ENCODE measurements at places on chromosomes 12 and 14.

DNA sequence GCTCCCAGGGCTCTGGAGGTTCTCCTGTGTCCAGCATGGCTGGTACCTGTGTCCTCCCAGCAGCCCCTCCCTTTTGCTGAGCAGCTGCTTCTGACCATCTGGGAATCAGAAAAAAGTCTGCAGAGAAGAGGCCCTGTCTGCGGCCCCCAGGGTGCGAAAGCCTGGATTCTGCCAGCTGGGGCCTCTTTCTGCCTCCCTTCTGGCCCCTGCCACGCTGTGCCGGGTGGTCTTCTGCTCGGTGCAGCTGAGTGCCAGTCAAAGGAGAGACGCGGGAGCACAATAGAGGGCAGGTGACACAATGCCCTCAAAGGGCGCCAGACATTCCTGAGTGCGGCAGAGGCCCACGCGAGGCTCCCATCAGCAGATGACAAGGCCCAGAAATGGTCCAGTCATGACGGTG, 12.6 kb downstream of the BTBD6 start:
- H3K27me3 ChIP-seq = no peaks in the 10 kb centered on the region
- H3K27ac ChIP-seq = no peak overlapping the region
- no peak overlapping the region for H3K4me3 ChIP-seq
- H3K36me3 ChIP-seq = no peaks in the 10 kb centered on the region

GRCh38 chr12:88836156-88836555, 255.9 kb upstream of the KITLG start:
- no peak for DNase-seq
- no peaks in the 10 kb centered on the region for H3K36me3 ChIP-seq
- no peak overlapping the region for H3K4me3 ChIP-seq

DNA sequence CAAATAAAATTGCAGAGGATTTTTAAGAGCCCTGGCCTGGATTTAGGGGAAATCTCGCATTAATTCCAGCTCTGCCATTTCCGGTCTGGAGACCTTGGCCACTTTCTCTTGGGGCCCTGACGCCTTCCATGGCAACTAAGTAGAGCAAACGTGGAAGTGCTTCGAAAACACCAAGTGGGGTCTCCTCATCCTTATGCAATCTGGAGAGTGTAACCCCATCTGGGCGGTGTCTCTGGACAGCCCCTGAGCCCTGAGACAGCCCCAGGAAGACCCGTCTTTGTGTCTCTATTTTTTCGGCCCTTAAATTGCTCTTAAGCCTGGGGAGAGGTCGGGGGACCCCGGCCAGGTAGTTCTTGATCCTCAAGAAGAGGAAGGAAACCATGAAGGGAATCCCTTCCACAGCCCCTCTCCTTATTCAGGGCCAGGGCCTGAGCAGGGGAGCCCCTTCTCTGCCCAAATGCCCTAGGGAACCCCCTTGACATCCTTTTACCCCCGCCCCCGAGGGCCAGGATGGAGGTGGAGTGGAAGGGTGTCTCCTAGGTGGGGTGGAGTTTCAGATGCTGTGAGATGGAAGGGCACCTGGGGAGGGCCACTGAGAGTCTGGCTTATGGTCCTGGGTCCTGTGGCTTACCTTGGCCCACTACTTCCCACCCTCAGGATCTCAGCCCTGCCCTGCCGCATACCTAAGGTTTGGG, 17.6 kb upstream of the NR4A1 start:
- peaks cover 7% of the 10 kb centered on the region for H3K4me1 ChIP-seq
- H3K27ac ChIP-seq = peak overlapping the region; percentile 80
- peak; percentile 32 for DNase-seq
- no peaks in the 10 kb centered on the region for H3K27me3 ChIP-seq

- H3K27me3 ChIP-seq = no peaks in the 10 kb centered on the region
- no peak for DNase-seq
- no peaks in the 10 kb centered on the region for H3K4me1 ChIP-seq
- H3K36me3 ChIP-seq = no peaks in the 10 kb centered on the region
- H3K27ac ChIP-seq = no peak overlapping the region
- no peak overlapping the region for H3K4me3 ChIP-seq
These were observed 80.1 kb downstream of the FAR2 start for GRCh38 chr12:29229158-29229505.

- H3K36me3 ChIP-seq = no peaks in the 10 kb centered on the region
- no peak overlapping the region for H3K27ac ChIP-seq
- H3K27me3 ChIP-seq = no peaks in the 10 kb centered on the region
- no peaks in the 10 kb centered on the region for H3K4me1 ChIP-seq
- H3K4me3 ChIP-seq = no peak overlapping the region
- DNase-seq = no peak
These were observed 243.2 kb downstream of the CACNA1C start for GRCh38 chr12:2295941-2296461.

Data from colonic mucosa (tissue), 4 donors.